ENCODE measurements at places on chromosomes 16 and 17.

DNA sequence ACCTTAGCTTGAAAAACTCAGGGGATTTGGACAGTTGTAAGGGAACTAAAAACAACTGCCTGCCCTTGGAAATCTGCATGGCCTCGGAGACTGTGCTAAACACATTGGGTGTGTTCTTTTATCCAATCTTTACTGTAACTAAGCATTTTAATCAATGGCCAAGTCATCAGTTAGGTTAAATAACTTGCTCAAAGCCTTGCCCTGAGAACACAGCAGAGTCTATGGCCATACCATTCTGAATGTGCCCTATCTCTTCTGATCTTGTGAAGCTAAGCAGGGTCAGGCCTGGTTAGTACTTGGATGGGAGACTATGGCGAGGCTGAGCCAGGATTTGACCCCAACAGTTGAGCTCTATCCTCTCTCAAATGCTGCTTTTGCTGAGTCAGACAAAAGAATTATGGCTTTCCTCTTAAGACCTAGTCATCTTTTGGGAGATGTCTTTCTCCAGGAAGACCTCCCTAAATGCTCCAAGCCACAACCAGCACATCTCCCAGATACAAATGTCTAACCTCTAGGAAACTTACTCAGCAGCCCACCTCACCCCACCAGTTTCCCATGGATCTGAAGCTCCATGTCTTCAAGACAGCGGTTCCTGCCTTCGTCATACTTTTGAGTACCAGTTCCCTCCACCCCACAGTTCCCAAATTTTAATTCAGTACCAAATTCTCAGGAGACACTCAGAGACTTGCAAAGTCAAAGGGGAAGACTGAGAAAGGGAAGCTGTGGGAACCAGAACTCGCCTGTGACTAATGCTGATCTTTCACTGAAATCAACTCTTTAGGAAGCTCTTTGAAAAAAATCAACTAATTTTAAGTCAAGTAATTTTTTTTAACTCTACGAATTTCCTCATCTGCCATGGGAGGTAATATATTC is 336.1 kb downstream of the MAF start:
- no peak for DNase-seq

- DNase-seq = peak; percentile 45
Measured at GRCh38 chr16:683396-684070, 601 bp downstream of the JMJD8 start.

GRCh38 chr16:85079785-85080570 is 32.3 kb downstream of the CIBAR2 start:
- DNase-seq = no peak

GRCh38 chr17:57662644-57663308 is 82.3 kb downstream of the CCDC182 start:
- peak; percentile 60 for DNase-seq

DNA sequence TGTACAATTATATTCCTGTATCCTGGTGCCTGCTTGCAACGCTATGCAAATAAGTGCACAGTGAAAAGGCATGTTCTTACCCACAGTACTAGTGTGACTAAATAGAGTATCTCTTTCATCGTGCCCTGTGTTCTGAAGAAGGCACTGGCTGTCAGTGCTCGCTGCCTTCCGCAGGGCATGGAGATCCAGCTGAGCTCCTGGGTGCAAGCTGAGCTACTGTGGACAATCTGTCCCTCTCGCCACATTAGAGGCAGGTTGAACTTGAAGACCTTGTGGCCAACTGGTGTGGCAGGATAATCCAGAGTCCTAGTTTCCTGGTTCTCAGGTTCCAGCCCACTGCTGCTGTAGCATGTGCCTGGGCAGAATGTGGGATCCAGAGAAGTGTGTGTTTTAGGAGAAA is 1.9 kb upstream of the ST6GALNAC1 start:
- DNase-seq = no peak

GRCh38 chr16:1470481-1471251 is 4.2 kb downstream of the CLCN7 start:
- DNase-seq = no peak

DNA sequence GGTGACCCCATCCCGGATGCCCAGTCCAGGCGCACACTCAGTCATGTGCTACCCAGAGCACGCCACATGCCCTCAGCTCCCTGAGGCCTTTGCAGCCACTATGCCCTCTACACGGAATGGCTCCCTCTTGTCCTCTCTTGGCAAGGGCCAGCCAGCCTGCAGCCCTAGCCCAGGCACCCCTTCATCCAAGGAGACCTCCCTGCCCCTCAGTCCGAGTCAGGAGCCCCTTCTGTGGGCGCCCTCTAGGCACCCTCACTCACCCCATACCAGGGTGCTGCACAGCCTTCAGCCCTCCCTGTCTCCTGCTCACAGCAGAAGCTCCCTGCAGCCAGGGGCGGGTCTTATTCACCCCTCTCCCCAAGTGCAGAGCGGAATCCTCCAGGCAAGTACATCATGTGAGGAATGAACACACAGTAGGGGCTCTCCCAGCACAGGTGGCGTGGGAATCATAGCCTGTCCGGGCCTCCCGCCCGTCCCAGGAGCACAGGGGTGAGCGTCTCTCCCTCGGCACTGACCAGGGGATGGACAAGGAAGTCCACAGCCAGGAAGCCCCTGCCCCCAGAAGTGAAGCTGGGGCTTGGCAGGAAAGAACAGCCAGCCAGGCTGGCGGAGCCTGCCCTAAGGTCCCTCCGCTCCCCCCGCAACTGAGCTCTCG is 186.9 kb downstream of the RBFOX3 start:
- no peak for DNase-seq

DNA sequence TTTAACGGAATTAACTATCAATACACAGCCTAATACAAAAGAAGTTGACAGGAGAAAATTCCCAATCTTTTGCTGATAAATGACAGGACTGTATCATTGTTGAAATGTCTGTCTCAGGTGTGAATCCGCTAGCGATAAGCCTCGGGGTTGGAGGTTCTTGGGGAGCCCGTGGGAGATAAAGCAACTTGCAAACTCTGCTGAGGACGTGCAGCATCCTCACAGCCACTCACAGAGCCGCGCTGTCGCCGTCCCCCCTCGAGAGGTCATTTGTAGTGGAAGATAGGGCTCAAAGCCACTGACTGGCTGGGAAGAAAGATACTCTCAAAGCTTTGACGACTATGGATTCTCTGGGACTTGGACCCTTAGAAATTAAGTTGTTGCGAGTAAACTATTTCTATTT is 17.0 kb downstream of the MAP1LC3B start:
- no peak for DNase-seq
